ENCODE measurements at places on chromosomes 16 and 17. TPM values are rescaled to one million over a fixed set of nuclear protein-coding genes. Genes with fewer than 3 reads are reported as not detected.

Gene ADAMTS18
- not detected for total RNA-seq

Gene CDK12
- total RNA-seq: 71.3 TPM

DNA sequence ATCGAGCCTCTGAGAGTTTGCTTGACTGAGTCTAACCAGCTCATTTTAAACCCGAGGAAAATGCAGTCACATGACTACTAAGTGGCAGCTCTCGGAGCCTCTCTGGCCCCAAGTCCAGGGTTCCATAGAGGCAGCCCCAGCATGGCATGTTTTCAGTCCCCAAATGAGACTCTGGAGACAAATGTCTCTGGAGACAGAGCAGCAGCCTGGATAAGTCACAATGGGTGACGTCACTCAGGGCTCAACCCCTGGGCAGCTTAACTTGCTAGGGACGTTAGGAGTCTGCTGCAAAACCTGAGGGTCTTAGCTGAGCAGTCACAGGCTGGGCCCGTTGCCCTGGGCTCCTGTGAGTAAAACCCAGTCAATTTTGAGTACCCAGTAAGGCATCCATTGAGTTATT is 6.9 kb upstream of the STH start:
- DNase-seq: no peak

GRCh38 chr17:41705271-41705991 is 6.7 kb upstream of the GAST start:
- DNase-seq: no peak

- DNase-seq: no peak
Measured at GRCh38 chr16:66886321-66886720, 6.0 kb downstream of the PDP2 start.

Gene RSKR
- total RNA-seq: 24.1 TPM

GRCh38 chr16:49742428-49743202 is 113.3 kb downstream of the ZNF423 start:
- DNase-seq: no peak

- no peak for DNase-seq
Measured at GRCh38 chr17:12631076-12631475, 34.6 kb upstream of the MYOCD start.

DNA sequence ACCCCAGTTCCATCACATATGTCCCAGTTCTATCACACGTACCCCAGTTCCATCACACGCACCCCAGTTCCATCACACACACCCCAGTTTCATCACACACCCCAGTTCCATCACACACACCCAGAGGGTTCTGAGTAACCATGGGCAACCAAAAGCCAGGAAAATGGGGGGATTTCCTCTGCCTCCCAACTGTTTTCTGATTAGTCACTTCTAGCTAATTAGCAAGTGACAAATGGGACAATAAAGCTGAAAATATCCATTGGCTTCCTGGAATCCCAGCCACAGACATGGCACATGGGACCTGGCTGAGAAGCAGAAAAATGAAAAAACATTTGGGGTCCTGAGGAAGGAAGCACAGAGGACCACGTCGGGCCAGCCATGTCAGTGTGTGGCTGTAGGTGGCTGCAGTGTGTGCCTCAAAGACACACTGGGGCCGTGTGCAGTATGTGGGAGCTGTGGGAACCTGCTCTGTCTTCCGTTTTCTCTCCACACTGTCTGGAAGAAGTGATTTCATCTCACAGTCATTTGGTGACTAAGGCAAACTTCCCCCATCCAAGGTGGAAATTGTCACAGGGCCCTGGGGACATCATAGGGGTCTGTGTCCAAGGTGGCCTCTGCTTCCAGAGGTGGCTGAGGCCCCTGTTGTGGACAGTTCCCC is 106.7 kb downstream of the CMIP start:
- no peak for DNase-seq

DNA sequence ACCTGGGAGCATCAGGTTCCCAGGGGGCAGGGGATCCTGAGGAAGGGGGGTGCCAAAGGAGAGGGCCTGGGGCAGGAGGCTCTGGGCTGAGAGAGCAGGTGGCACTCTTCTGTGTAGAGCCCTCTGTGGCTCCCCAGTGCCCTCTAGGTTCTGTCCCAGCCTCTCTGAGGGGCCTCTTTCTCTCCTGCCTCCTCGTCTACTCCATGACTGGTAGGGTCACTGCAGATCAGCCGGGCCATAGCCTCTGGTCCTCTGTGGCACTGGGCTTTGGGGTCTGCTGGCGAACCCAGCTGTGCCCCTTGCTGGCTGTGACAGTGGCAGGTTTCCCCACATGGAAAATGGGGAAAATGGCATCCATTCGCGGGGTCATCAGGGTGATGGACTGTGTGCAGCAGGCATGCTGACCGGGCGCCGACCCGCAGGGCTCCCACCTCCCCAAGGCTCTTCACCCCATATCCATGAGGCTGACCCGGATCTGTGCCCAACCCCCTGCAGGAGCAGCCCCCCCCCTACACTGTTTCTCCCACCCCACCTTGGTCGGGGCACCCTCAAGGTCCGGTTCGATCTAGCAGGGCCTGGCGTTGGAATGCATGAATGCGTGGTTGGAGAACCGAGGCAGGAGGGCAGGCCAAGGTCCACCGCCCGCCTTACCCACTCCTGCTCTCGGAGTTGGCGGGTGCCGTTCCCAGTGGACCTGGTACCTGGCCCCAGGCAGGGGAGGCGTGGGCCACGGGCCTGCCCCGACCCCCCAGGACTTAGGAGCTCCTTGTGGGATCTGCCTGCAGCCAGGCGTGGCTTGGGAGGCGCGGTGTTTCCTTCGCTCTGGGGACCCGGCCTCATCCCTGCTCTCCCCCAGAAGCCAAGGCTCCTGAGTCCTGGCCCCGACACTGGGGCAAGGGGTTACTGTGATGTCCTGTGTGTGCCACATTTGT is 6.5 kb downstream of the GLIS2 start:
- DNase-seq: no peak

DNA sequence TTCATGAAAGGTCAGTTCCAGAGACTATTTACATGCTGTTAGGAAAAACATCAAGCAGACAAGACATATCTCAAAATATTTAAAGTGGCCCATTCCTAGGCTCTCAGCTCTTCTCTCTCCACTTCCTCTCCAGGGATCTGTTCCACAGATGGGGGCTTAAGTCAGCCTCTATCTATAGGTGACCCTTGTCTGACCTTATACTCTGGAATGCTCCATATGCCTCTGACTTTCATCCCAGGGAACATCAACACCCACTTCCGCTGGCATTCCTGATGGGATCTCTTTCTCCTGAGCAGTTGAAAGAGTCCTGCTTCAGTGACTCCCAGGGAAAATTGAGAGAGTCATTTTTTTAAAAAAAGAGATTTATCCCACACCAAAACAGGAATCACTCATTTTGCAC is 11.5 kb upstream of the WIPI1 start:
- no peak for DNase-seq

- no peak for DNase-seq
Measured at GRCh38 chr17:13671341-13671740, 69.6 kb upstream of the HS3ST3A1 start.

- DNase-seq: no peak
Measured at GRCh38 chr16:4365014-4365406, 6.6 kb upstream of the VASN start.

Gene TNFRSF12A
- 641 TPM for total RNA-seq

GRCh38 chr16:1792836-1793577 is 498 bp downstream of the IGFALS start:
- no peak for DNase-seq

DNA sequence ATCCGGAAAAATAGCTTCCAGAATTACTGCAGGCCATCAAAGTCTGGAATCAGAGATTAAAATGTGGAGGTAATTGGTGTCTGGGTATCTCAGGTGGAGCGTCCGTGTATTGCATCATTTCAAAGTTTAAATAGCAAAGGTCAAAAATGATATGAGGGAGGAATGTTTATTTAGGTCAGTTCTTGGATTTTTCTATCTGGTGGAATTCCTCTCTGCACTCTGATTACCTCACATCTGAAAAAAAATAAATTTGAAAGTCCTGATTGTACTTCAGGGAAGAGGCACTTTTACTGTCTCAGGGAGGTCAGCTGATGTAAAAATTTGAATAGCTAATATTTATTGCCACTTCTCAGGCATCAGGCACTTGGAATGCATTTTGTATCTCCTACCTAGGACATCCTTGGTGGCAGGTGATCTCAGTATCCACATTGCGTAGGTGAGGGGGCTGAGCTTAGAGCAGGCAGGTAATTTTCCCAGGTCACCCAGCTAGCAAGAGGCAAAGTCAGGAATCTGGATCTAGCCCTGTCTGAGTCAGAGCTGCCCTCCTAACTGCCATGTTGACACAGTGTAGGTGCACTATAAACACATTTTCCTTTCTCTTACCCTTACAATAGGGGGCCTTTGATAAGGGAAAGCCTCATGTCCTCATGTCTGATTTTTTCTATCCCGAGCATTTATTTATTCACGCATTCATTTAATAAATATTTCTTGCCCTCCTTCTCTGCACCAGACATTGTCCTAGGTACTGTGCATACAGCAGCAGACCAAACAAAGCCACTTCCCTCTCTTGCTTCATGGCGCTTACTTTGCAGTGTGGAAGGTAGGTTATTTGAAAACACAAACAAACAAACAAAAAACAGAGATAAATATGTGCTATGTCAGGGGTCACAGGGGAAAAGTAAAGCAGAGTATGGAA is 454.3 kb downstream of the HAPSTR1 start:
- DNase-seq: no peak

DNA sequence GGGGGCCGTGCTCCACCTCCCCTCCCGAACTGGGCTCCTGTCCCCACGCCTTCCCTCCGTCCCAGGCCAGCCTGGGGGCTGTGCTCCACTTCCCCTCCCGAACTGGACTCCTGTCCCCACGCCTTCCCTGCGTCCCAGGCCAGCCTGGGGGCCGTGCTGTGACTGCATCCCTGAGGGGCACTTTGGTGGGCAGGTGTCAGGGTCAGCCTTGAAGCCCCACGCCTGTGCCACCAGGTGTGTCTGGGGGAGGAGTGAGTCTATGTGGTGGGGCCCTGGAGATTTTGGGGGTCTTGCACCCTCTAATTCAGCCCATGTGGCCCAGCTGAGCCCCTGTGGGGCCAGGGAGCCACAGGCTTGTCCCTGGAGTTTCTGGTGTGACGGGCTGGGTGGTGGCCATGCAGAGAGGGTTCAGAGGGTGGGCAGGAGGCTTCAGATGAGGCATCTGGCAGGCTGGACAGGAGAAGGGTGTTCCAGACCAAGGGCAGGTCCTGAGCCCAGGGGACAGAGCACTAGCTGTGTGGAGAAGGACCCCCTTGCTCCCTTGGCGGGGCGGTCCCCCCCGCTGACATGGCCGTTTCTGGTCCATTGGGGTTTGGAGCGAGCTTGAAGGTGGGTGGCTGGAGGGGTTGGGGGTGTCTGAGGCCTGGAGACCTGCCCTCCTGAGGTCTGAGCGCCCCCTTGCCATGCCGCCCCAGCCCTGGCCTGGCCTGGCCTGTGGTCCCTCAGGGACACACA is 8.2 kb downstream of the NHERF2 start:
- no peak for DNase-seq

DNA sequence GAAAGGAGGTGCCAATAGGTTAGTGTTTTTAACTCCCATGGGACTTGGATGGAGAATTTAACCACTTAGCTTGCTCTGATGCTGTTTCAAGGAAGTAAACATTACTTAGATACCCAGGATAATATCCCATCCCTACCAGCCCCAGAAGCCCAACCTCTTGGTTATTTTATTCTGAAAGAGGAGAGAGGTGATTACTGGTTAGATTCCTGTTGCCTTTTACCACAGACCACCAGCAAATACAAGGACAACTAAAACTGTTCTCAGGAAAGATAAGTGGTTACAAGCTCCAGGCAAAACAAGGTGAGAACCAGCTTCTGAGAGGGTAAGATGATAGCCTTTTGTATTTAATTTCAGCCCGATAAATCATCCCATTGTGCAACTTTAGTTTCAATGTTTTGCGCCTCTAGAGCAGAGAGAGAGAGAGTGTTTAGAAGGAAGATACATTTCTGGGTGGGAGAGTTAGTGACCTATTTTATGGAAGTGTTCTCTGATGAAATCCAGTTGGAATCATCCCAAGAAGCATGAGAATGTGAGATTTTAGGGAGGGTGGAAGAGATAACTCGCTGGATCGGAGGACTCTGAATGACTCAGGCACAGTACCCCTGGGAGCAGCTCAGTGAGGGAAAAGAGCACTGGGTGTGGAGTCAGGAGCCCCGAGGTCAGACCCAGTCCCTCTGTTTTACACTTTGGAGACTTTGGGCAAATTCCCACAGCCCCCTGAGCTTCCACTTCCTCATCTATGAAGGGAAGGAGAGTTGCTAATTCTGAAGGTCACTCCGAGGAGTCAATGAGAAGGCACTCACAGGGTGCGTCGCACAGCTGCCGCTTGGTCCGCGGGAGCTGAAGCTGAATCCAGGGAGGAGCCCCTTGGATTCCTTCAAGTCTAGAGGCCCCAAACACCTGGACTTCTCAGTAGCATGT is 12.1 kb downstream of the GLP2R start:
- DNase-seq: peak; percentile 96

Gene HAP1
- total RNA-seq: 0.49 TPM

Gene TBX21
- total RNA-seq: not detected
